ENCODE measurements at places on chromosomes 4 and X. TPM values are rescaled to one million over a fixed set of nuclear protein-coding genes. Genes with fewer than 3 reads are reported as not detected.

DNA sequence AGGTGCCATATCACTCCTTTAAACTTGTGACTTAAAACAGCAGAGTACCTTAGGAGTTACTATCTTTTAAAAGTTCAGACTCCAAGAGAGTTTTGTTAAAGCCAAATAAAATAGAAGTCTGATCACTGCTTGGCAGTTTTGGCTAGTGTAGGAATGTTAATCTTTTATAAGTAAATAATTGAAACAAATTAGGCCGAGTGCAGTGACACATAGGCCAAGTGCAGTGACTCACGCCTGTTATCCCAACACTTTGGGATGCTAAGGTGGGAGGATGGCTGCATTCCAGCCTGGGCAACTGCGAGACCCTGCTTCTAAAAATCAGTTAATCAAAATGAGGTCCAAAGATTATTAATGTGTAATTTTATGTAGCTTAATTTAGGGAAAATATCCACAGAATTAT, 37.2 kb downstream of the WDR44 start:
- DNase-seq: peak; percentile 10

DNA sequence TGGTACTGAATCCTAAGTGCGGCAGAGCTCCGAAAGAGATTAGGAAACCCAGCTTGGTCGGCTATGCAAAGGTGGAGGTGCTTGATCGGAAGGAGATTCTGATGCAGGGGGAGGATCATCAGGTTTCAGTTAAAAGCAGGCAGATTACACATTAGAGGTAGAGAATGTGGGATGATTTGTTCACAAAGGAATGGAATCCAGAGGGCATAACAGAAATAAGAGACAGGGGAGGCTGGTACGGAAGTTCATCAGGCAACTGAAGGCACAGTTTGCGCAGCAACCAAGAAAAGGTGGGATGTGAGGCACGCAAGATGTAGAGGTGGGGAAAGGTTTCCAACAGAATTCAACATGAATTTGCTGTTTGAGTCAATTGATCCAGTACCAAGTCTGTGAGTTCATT, 424 bp upstream of the ZNF330 start:
- DNase-seq: no peak

DNA sequence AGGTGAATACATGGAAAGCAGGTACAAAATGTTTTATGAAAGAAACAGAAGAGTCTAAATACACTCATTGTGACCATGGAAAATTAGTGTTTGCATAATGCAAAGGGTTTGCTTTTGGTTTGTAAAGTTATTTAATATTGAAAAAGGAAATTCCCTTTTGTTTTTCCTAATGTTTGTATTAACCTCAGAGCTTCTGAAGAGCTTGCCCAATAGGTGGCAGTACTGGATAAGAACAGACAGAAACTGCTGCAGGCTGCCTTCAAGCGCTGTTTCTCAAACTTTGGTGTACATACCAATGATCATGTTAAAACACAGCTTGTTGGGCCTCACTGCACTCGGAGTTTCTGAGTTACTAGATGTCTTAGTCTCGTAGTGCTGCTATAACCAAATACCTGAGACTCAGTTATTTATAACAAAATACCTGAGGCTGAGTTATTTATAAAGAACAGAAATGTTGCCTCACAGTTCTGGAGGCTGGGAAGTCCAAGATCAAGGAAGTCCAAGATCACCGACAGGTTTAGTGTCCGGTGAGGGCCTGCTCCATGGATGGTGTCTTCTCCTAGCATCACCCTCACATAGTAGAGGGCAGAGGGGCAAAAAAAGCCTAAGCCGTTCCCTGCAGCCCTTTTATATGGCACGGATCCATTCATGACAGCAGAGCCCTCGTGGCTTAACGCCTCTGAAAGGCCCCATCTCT, 54.2 kb downstream of the SUPT20HL2 start:
- peak; percentile 50 for DNase-seq

DNA sequence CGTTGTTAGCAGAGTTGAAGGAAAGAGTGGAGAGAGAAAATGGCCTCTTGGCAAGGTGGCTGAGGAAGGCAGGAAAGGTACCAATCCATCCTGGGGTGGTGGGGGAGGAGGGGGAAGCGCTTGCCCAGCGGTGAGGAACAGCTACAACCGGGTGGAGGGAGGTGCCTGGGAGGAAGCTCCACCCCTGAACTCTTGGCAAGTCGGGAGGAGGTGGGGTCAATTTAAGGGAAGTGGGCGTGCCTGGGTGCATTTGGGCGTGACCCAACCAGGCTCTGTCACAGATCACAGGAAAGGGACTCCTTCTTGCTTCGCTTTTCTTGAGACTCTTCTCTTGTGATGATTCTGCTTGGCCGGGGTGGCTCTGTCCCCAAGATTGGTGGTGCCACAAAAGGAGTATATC, 41.7 kb downstream of the BCORL1 start:
- peak; percentile 60 for DNase-seq

Gene TEX11
- not detected for total RNA-seq

Gene HPGDS
- not detected for total RNA-seq

GRCh38 chr4:47668810-47669408, 169.0 kb downstream of the CORIN start:
- DNase-seq: peak; percentile 36

Gene MAGEA4
- total RNA-seq: not detected

DNA sequence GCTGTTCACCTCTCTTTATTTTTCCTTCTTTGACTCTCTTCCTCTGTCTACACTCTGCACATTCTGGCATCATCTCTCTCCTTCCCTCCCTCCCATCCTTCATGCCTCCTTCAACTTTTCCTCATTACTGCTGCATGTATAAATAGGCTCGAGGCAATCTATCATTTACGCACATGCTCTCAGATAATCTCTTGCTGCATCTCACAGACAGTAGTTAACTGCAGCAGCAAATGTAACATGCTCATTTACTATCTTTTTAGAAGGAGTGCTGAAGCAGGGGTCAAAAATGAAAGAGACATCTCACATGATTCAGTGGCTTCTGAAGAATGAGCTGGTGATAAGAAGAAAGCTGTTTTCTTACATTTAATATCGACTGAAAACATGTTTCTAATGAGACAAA, 127.7 kb downstream of the RASL11B start:
- no peak for DNase-seq

Measured in Daoy (cell line).